ENCODE measurements at places on chromosomes 11 and 22. TPM values are rescaled to one million over a fixed set of nuclear protein-coding genes. Genes with fewer than 3 reads are reported as not detected.
A peak's percentile ranks its signal among the peaks of the same experiment; 100 is the strongest.

The DAGLA gene
- 21.0 TPM for total RNA-seq

The PKNOX2 gene
- 23.5 TPM for total RNA-seq

- DNase-seq: no peak
These were observed 14.4 kb downstream of the IL18BP start for GRCh38 chr11:72012897-72013721.

The MYOD1 gene
- not detected for total RNA-seq

- DNase-seq: no peak
These were observed 926.3 kb downstream of the OPCML start for GRCh38 chr11:132605825-132606570.

DNA sequence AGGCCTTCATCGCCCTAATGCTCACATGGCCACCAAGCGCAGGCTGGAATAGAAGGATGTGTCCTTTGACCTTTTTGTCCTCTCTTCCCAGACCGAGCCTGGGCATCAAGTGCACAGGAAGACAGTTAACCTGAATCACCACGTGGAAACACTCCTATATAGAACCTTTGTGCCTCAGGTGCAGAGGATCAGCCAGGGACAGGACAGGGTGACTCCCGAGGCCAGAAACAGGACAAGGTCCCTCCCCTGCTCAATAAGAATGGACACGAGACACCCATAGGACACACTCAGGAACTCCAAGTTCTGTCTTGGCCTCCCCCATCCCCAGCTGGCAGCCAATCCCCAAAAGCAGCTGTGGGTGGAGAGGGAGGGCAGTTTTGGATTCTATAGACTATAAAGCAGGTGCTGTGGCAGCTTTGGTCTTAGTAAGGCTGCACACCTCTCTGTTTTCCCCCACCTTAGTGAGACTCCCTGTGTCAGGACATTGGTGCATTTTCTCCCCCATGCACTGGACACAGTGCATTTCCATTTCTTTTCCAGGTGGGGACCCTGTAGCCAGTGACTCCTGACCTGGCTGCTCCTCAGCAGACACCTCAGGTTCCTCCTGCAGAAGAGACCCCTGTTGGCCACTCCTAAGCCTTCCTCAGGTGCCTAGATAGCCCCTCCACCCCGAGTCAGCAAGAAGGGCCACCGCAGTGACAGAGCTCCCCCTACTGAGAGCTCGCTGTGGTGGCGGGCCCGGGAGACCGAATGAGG lies 43.6 kb upstream of the POU2AF1 start:
- DNase-seq: peak; percentile 48

DNA sequence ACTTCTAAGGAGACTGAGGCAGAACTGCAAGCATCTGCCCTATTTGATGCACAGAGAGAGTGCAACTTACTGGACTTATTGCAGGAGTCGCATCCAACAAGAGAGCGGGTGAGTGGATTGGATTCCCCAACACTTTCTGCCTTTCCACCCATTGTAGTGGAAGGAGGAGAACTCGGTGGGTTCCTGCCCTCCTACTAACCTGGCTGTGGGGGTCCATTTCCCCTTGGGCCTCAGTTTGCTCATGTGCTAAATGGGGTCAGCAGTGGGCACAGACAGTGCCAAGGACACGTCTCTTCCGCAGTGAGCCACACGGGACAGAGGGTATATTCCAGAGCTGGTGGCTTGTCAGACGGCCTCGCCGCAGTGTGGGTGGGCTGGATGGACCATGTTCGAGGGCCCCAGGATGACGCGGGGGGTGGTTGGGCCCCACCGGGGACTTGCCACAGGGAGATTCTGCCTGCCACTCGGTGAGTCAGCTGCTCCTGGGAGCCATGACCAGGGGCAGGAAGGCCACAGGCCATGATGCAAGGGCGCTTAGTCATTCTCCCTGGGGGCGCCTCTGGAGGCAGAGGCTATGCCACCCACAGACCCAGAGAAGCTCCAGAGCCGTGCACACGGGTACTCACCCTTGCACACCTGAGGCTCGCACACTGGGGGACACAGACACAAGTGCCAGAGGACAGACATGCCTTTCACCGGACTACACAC lies 8.2 kb downstream of the ALX4 start:
- no peak for DNase-seq

The POTEH gene
- not detected for total RNA-seq

The SLC37A2 gene
- total RNA-seq: 1.2 TPM

- DNase-seq: no peak
These were observed 414.6 kb upstream of the LARGE1 start for GRCh38 chr22:34334893-34335292.

- no peak for DNase-seq
These were observed 122.8 kb downstream of the SHANK2 start for GRCh38 chr11:71129624-71130023.

The TTC28 gene
- total RNA-seq: 65.4 TPM

GRCh38 chr11:76892306-76892705 lies 31.6 kb downstream of the ACER3 start:
- no peak for DNase-seq

DNA sequence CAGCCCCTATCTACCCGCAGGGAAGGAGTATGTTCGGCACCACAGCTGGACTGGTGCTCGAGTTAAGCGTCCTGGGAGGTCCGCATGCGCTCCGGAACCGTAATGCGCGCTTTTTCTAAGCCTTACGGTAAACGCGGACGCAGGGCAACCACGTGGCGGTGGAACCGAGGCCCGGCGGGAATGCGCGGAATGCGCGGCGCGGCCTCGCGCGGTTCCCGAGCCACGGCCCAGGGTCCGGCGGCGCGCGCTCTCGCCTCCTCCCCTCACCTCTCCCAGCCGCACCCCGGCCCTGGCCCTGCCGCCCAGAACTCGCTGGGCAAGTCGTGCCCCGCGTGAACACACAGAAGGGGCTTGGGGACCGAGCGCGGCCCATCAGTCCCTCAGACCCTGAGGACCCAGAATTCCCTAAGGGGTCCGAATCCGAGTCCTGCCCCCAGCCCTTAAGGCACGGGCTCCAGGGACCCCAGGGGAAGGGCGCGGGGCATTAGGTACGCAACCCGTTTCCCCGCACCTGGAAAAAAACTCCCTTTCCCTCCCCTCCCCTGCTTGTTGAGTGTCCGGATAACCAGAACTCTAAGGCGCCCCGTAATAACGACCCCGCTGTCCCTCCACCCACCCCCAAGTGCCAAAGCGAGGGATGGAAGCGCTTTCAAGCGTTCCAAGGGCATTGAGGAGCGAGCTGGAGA lies 4.3 kb upstream of the CCND1 start:
- peak; percentile 67 for DNase-seq

- no peak for DNase-seq
These were observed 9.4 kb downstream of the DRD2 start for GRCh38 chr11:113465786-113466185.

- no peak for DNase-seq
These were observed 463.1 kb upstream of the FAT3 start for GRCh38 chr11:91761406-91762025.

The CCDC117 gene
- 36.5 TPM for total RNA-seq

DNA sequence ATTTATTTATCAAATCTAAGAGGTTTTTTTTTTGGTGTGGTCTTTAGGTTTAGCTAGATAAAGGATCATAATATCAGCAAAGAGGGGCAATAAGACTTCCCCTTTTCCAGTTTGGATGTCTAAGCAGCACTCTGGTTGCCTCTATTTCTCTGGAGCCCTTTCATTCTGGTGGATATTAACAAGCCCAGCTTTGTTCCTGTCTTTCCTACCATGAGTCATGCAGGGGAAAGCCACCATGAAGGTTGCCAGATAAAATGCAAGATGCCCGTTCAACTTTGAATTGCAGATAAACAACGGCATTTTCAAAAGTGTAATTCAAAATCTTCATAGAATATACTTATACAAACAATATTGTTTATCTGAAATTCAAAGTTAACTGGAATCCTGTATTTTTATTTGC lies 143.6 kb downstream of the ADAMTS15 start:
- DNase-seq: no peak

DNA sequence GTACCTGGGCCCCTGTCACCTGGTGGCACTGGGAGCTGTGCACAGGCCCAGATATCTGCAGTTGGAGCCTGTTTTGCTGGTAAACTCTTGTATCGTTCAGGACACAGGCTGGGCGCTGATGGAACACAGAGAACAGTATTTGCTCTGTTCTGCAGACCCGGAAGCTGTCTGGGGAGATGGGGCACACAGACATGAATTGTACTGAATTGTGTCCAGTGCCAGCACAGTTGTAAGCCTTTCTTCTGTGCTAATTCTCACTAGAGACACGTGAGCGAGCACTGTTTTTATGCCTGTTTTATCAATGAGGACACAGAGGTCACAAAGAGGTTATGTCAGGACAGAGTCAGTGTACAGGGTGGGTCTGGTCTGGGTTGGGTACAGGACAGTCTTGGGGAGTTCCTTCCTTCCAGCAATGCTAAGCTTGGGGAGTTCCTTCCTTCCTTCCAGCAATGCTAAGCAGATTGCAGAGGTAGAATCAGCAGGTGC lies 24.4 kb upstream of the ACR start:
- no peak for DNase-seq

DNA sequence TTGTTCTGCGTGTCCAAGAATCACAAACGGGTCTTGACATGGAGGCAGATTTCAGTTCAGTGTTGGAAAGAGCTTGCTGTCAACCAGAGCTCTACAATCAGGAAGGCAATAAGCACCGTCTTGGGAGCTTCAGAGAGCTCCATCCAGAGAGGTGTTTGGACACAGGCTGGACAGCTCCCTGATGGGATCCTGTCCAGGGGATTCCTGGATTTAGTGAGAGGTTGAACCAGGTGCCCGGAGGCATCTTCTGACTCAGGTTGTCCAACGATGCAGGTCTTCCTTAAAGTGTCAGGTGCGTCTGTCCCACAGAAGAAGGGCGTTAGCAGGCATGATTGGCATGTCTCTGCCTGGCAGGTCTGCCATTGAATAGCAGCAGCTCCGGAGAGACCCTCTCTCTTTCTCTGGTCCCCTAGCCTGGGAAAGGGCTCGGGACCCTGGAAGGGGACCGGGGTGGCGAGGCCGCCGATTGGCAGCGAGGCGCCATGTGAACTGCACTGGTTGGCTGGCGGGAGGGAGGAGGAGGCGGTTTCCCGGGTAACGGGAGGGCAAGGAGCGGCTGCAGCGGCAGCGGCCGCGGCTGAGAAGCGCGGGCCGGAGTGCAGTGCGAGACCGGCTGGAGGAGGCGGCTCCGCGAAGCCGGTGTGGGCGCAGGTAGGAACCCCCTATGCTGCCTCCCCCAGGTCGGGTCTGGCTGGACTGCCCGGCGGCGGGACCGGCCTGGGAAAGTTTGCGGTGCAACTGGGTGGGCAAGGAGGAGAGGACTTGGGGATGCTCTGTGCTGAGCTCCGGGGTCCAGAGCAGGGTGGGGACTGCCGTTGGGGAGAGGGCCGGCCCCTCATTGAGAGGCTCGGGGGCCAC lies 104.1 kb upstream of the E2F8 start:
- DNase-seq: peak; percentile 79

The NCR3LG1 gene
- 18.8 TPM for total RNA-seq

GRCh38 chr11:114348200-114349191 lies 51.8 kb downstream of the C11orf71 start:
- DNase-seq: peak; percentile 40

The LRRC74B gene
- not detected for total RNA-seq

DNA sequence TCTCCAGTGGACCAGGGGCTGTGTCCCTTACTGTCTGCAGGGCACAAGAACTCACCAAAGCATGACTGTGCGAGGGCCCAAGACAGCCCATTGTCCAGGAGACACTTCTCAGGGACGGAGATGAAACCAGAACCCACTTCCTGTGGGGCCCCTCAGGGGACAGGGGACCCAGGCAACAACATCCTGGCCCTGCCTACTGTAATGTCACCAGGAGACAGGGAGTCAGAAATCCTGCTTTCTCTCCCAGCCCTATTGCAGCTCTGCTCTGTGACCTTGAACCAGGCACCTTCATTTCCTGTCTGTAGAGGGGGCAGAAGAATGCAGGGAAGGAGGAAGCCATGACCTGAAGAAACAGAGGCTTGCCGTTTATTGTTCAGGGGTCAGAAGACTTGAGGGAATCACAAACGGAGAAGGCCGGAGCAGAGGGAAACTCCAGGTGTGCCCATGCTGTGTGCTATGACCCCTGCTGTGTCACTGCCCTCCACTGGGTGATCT lies 98.0 kb downstream of the NAT10 start:
- DNase-seq: no peak
